Progenitor cell of endocrine pancreas (in vitro differentiated cells): ENCODE measurements at places on chromosomes 2 and 18.

GRCh38 chr2:10344105-10345066, 41.7 kb downstream of the HPCAL1 start:
- DNase-seq: no peak
- peaks cover 5% of the 10 kb centered on the region for H3K27me3 ChIP-seq
- H3K36me3 ChIP-seq: no peaks in the 10 kb centered on the region

DNA sequence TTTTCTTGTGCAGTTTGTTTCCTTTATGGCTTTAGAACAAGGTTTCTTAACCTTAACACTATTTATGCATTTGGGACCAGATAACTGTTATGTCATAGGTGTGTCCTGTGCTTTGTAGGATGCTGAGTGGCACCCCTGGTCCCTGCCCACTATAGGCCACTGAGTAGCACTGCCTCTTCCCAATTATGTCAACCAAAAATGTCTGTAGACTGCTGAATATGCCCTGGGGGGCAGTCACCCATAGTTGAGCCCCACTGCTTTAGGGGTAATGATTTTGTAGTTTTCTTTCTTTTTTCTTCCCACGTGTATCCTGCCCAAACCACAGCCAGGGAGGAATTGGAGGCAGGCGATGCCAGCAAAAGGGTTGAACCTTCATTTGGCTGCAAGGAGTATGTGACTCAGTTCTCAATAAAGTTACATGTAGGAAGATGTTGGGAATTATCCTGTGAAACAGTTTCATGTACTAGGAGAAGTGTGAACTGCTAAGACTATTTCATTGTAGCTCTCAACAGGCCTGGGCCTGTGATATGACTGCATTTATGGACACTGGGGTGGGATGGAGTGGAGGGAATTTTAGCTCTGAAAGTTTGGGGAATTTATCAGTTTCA, 65.7 kb downstream of the FMNL2 start:
- no peaks in the 10 kb centered on the region for H3K27me3 ChIP-seq
- H3K4me1 ChIP-seq: peaks cover 22% of the 10 kb centered on the region
- no peak overlapping the region for H3K27ac ChIP-seq
- no peak overlapping the region for H3K4me3 ChIP-seq
- H3K36me3 ChIP-seq: no peaks in the 10 kb centered on the region

- H3K36me3 ChIP-seq: no peaks in the 10 kb centered on the region
- no peak for DNase-seq
- H3K4me1 ChIP-seq: peaks cover 15% of the 10 kb centered on the region
- no peak overlapping the region for H3K4me3 ChIP-seq
- no peak overlapping the region for H3K27ac ChIP-seq
Measured at GRCh38 chr2:48532824-48533223, 2.9 kb downstream of the STON1 start.

- H3K36me3 ChIP-seq: no peaks in the 10 kb centered on the region
- no peak overlapping the region for H3K4me3 ChIP-seq
- H3K27ac ChIP-seq: no peak overlapping the region
- peaks cover 10% of the 10 kb centered on the region for H3K4me1 ChIP-seq
Measured at GRCh38 chr2:177029901-177030300, 182.7 kb upstream of the HNRNPA3 start.

- H3K27me3 ChIP-seq: peaks cover 21% of the 10 kb centered on the region
- H3K4me1 ChIP-seq: no peaks in the 10 kb centered on the region
- no peak for DNase-seq
Measured at GRCh38 chr18:25423267-25423666, 71.3 kb upstream of the ZNF521 start.

DNA sequence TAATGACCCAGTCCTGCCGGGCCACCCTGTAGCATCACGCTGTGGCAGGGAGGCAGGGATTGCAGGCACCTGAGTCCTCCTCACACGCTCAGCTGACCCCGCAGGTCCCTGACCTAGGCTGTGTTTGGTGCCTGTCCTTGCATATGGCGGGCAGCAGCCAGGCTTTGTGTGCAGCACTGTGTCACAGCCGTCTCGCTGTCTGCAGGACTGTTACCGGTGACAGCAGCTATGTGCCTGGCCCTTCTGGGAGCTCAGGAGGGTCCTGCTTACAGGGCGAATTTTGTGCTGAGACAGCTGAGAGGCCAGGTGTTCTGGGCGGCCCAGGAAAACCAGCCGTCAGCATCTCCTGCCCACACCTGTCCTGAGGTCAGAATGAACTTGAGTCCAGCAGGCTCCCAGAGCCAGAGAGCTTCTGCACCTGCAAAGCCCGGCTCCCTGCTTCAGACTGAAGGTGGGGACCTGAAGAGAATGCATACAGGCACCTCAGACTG, 10.4 kb upstream of the ARID5A start:
- no peak for DNase-seq
- H3K4me1 ChIP-seq: peaks cover 2% of the 10 kb centered on the region
- H3K27ac ChIP-seq: no peak overlapping the region
- no peak overlapping the region for H3K4me3 ChIP-seq
